Left forelimb (tissue), 1 donor: ENCODE measurements at places on chromosomes 12 and 14.

DNA sequence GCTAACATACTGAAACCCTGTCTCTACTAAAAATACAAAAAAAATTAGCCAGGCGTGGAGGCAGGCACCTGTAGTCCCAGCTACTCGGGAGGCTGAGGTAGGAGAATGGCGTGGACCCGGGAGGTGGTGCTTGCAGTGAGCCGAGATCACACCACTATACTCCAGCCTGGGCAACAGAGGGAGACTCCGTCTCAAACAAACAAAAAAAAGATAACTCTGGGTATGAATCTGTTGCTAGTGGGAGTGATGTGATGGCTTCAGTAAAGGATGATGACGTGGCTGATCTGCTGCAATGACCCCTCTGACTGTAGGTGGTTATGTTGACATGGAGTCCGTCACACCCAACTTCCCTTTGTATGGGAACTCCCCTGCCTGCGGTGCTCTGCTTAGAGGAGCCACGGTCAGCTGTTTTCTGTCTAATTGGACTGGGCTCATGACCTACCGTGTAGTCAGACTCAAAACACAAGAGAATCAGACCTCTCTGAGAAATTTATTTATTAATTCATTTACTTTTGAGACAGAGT, 59.1 kb upstream of the MED13L start:
- no peak for DNase-seq

- DNase-seq: no peak
These were observed 86.5 kb upstream of the MANSC4 start for GRCh38 chr12:27866373-27867101.

DNA sequence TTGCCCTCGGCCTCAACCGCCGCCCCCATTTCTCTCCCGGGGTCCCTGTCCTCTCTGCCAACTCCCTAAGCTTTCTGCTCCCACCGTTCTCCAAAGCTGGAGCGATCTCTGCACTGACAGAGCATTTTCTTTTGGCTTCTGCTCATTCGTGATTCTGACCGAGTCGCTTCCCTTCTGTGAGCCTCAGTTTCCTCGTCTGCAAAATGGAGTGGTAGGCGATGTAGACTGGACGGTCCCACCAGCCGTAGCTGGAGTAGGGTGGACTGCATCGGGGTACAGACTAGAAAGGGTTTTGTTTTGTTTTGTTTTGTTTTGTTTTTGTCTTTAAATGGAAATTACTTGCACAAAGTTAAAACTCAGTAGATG, 2.4 kb downstream of the VSX2 start:
- DNase-seq: no peak

DNA sequence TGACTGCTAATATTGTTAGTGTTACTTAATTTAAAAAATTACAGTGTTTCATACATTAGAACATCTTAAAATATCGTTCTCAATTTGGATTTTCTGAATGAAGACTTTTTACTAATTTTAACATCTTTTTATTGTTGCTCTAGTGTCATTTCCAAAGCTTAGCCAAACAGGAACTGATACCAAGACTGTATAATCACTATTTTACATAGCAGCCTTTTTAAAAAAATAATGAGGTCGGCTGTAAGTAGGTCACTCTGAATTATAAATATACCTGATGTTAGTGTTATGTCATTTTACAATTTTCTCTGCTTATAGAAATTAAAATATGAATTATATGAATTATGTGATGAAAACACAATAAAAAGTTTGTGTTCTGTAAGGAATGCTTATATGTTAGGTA, 321.5 kb downstream of the TMEM117 start:
- DNase-seq: no peak

- no peak for DNase-seq
These were observed 8.2 kb downstream of the SINHCAF start for GRCh38 chr12:31317471-31318395.

GRCh38 chr12:51386351-51386750, 4.9 kb downstream of the GALNT6 start:
- no peak for DNase-seq

- no peak for DNase-seq
These were observed 279.6 kb downstream of the NUAK1 start for GRCh38 chr12:105858981-105859710.

- no peak for DNase-seq
These were observed 459.7 kb downstream of the GXYLT1 start for GRCh38 chr12:41684997-41685396.

- DNase-seq: no peak
These were observed 52.1 kb downstream of the TBC1D30 start for GRCh38 chr12:64876388-64877071.

DNA sequence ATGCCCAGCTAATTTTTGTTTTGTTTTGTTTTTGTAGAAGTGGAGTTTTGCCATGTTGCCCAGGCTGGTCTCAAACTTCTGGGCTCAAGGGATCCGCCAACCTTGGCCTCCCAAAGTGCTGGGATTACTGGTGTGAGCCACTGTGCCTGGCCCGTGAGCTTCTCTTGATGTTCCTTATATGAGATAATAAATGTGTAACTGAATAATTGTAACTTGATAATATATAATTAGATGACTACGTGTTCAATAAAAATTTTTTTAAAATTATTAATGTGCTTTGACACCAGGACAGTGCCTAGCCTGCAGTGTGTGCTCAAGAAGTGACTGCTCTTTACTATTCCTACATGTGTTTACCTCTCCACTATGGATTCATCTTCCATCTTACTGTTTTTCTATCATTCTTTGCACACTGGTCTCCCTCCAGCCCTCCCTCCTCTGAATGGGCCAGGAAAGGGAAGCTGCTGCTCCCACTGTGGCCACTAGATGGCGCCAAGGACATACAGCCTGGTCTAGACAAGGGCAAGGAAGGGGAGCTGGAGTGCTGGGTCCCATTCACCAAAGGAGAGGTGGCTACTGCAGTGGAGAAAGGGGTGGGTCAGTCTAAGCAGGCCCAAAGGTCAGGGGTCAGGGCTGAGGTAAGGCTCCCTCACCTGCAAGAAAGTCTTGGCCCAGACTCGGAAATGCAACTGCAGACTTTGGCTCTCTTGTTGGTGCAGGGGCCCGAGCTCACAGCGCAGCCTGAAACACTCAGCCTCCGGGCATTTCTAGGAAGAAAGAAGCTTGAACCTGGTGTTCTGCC, 14.7 kb upstream of the ZNF385A start:
- DNase-seq: peak; percentile 92

- no peak for DNase-seq
These were observed 114.1 kb upstream of the E2F7 start for GRCh38 chr12:77179515-77179914.

GRCh38 chr14:90756755-90757345, 59.4 kb downstream of the TTC7B start:
- no peak for DNase-seq

DNA sequence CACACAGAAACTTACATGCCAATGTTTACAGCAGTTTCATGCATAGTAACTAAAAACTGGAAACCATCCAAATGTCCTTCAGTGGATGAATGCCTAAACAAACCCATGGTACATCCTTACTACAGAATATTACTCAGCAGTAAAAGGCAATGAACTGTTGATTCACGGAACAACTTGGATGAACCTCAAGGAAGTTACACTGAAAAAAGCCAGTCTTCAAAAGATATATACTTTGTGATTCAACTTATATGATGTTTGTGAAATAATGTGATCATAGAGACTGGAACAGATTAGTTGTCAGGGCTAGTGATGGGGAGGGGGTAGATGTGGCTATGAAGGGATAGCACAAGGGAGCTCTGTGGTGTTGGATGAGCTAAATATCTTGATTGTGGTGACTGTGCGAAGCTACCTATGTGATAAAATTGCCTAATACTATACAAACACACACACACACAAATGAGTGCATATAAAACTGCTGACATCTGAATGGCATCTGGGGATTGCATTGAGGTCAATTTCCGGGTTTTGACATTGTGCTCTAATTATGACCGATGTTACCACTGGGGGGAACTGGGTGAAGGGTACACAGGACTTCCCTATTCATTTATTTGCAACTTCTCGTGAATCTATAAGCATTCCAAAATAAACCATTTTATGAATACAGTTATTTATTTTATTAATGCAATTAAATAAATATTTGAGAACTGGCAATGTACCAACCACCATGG, 94.3 kb downstream of the RIN3 start:
- no peak for DNase-seq

DNA sequence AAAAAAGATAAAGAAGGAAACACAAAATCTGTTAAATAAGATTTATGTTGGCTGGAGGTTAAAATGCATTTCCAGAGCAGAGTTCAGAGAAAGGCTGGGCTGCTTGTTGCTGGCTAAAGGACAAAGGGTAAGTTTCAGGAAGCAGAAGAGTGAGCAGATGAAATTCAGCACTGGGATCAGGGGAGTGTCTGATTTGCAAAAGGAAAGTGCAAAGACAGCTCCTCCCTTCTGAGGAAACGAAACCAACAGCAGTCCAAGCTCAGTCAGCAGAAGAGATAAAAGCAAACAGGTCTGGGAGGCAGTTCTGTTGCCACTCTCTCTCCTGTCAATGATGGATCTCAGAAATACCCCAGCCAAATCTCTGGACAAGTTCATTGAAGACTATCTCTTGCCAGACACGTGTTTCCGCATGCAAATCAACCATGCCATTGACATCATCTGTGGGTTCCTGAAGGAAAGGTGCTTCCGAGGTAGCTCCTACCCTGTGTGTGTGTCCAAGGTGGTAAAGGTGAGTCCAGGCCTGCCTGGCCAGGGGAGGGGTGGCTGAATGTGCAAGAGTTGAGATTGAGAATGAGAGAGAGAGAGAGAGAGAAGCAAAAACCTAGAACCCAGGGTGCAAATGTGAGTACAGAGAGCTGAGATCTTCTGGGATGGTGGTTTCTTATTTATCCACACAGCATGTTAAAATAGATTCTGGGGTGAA, at the start of gene OAS1:
Gene OAS1, plus strand, starts transcription at position 251 of the 703 bp plus-strand sequence. Its CDS starts 78 bp downstream, at position 329.
- no peak for DNase-seq

- no peak for DNase-seq
These were observed 20.2 kb upstream of the CLEC4D start for GRCh38 chr12:8493084-8493483.

GRCh38 chr12:98725476-98726247, 80.6 kb downstream of the APAF1 start:
- DNase-seq: no peak

- DNase-seq: no peak
These were observed 106.8 kb downstream of the PELI2 start for GRCh38 chr14:56224691-56225681.

GRCh38 chr12:111178181-111179081, 190.5 kb downstream of the PHETA1 start:
- DNase-seq: peak; percentile 74

DNA sequence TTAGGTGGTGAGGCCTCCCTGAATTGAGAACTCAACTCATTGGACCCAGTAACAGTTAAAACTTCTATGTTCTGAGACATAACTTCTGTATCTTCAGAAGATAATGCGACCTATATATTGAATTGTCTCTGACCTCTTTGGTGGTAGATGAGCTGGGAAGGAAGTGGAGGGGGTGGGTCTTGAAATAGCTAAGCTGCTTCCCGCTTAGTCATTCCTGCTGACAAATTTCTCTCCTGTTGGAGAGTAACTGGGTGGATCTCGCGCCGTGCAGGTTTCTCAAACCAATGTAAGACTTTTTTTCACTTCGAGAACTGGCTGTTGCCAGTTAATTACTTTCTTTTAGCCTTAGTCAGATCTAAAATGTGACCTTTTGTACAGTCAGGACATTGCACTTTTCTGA, 100.8 kb downstream of the PPHLN1 start:
- no peak for DNase-seq

GRCh38 chr14:97350415-97350814, 553.2 kb downstream of the VRK1 start:
- DNase-seq: no peak

DNA sequence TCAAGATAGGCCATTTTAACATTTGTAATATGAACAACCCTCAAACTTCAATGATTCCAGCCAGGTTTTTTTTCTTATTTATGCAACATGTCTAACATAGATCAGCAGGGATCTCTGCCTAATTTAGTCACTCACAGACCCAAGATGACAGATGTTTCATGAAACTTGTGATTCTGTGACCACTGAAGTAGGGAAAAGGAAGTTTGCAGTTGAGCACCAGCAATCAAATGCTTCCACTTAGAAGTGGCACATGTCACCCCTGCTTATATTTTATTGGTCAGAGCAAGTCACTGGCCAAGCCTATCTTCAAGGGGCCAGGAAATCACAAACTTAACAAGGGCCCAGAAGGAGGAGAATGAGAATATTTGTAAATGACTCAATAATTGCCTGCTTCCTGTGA, 150.6 kb downstream of the BCAT1 start:
- DNase-seq: no peak

DNA sequence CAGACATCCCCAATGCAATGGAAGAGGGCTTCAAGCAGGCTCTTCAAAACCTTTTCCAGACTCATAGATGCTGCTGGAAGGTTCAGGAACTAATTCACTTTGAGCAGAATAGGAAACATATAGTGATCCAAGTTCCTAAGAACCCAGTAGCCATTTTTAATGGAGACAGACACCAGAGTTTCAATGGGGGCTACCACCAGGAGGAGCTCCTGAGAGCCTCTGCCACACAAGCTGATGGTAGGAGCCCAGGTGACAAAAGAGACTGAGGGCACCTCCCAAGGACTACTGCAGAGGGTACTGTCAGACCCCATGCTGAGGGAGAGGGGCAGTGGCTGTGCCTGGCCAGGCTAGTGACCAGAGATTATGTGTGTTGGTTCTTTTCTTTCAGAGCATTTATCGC, 45.9 kb downstream of the IFNG start:
- no peak for DNase-seq

GRCh38 chr12:52515927-52516831, 4.0 kb downstream of the KRT5 start:
- no peak for DNase-seq

DNA sequence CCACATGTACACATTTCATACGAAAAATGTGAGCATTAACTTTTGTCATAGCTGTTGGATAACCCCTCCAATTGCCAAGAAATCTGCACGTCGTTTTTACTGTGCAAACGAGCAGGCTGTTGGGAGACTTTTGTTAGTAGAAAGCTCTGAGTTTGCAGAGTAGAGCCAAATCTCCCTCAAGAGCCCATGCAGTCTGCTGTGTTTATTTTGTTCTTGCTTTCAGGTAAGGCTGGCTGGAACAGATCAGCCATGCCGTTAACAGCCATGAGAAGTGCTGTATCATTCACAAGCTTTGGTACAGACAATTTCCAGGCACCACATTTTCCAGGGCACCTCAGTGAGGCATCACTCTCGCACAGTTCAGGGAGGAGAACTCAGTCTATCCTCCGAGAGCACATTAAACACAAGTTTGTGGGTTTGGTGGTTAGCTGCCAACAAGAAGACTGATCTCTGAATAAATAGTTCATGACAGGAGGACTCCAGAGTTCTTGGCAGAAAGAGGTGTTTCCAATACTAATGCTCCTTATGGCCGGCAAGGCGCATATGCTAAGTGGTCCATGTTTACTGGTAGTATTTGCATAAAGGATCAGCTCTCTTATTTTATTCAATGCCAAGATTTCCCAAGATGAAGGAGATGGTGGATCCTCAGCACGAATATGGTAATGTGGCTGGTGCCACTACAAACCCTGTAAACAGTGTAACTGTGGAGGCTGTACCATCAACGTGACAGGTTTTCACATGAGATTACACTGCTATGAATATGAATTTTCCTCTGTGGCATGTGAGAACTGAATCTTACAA, 30.3 kb upstream of the PELI2 start:
- DNase-seq: no peak

- DNase-seq: no peak
These were observed 105.1 kb upstream of the AMIGO2 start for GRCh38 chr12:47184813-47185212.
